Vagina (tissue), 2 donors: ENCODE measurements at places on chromosomes 1 and 21.

GRCh38 chr1:156461781-156462647, 38.6 kb downstream of the MEF2D start:
- no peak for DNase-seq

DNA sequence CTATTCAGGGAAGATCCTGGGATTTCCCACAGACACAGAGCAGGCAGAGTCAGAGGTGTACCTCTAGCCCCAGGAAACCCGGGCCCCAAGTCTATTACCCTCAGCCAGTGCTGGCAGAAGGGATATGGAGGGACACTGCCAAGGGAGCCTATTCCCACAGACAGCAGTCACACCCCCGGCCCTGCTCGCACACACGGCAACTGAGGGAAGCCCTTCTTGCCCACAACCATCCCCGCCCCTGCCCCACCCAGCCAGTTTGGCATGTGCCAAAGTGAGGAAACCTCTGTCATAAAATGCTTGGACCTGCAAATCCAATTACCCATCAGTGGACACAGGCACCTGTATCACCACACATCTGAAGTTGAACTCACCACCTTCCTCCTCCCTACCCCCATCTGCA, 6.5 kb downstream of the CACNA1S start:
- DNase-seq = no peak

DNA sequence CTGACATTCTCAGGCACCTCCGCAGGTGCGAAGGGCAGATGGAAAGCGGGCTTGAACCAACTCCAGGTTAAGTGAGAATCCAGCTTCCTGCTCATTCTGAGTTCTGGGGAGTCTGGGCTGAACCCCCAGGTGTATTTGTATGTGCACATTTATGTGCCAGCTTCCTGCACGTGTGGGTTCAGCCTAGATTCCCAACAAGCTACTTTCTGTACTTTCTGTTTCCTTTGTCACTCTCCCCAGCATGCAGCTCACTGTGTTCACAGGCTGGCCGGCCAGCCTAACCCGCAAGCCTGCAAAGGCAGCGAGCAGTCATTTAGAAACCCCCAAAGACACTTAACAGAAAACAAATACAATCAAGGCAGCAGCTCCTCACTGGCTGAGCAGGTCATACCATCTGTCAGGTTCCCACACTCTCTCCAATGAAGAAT, 1.3 kb upstream of the IL19 start:
- no peak for DNase-seq

DNA sequence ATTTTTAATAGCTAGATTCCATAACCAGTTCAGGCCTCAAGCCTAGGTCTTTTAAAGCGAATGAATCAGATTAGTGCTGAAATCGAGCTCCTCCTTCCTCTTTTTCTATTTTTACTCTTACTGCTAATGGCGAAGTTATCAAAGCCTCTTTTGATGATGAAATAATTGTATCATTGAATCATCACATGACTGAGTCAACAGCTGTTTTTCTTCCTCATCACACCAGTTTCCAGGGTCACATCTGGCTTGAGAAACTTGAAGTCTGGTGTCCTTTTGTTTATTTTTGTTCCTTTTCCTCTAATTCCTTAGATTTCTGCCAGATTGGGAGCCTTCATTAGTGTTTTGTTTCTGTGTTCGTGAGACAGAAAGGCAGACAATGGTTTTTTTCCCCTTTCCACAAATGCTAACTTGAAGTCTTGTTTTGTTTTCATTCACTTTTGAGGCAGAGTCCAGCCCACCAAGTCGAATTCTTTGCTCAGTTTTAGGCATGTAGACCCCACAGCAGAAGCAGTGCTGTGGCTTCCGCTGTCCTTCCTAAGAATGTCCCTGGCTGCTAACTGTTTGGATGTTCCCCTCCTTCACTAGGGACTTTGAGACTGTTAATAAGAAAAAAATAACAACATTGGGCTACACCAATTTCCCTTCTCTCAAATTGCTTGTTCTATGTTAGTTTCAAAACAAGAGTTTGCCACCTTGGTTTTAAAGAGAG, 51.9 kb upstream of the FMOD start:
- DNase-seq = no peak

DNA sequence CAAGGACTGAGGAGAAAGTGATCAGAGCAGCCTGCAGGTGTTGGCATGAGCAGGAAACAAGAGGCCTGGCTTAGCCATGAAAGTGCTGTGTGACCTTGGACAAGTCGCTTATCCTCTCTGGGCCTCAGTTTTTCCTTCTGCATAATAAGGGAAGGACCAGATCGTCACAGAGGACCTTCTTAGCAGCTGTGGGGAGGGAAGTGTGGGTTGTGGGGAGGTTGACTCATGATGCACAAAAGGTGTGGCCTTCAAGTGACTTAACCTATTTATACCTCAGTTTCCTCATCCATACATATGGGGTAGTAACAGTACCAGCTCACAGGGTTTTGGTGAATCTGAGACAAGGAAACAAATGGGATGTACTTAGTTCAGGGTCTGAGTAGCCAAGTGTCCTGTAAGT, 658.8 kb downstream of the MATN1 start:
- DNase-seq = no peak

DNA sequence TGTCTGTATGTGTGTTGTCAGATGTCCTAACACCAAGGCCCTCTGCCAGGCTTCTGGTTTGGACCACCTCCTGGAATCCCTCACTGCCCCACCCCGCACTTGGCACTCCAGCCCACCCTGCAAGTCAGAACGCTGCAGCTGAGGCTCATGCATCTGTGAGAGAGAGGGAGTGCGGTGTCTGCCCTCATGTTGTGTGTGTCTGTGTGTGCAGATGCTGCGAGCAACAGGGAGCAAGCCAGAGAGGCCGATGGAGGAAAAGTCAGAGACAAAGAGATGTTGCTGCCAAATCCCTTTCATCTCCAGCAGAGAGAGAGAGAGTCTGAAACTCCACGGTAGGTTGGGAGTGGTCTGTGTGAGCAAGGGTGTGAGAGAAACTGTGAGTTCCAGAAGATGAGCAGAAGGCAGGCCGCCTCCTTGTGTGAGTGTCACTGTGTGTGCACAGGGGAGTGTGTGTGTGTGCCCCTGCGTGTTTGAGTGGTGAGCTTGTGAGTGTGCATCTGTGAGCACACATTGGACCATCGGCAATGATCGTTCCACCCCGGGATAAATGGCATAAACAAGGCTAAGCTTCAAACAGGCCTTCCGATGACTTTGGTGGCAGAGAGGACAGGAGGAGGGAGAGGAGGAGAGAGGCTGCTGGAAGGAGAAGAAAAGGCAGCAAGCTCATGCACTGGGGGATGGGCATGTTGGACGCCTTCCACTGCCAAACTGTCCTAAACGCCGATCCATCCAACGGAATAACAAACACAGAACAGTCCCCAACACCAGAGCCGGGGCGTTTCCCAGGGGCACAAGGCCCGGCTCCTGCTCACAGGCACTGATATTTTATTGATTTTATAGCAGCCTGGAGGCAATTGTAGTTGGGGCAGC, 99.2 kb upstream of the GRIK3 start:
- DNase-seq = no peak
